ENCODE measurements at places on chromosomes 16 and 17. TPM values are rescaled to one million over a fixed set of nuclear protein-coding genes. Genes with fewer than 3 reads are reported as not detected.

HBZ gene
- total RNA-seq, result not detected

PDILT gene
- total RNA-seq, result not detected

GRCh38 chr17:79952265-79952877, 83.3 kb downstream of the TBC1D16 start:
- H3K4me1 ChIP-seq, result peaks cover 5% of the 10 kb centered on the region
- no peak for DNase-seq
- no peak overlapping the region for H3K27ac ChIP-seq
- no peaks in the 10 kb centered on the region for H3K27me3 ChIP-seq
- H3K36me3 ChIP-seq, result no peaks in the 10 kb centered on the region

- no peak overlapping the region for H3K27ac ChIP-seq
- H3K27me3 ChIP-seq, result no peaks in the 10 kb centered on the region
- no peak overlapping the region for H3K4me3 ChIP-seq
- H3K36me3 ChIP-seq, result peaks cover 61% of the 10 kb centered on the region
- no peak for DNase-seq
Measured at GRCh38 chr16:11843861-11844260, 7.5 kb downstream of the RSL1D1 start.

Measured in activated CD8-positive, alpha-beta T cell treated with anti-CD3 and anti-CD28 coated beads for 36 hours (primary cell).